ENCODE measurements at places on chromosomes 3 and 15. TPM values are rescaled to one million over a fixed set of nuclear protein-coding genes. Genes with fewer than 3 reads are reported as not detected.

GRCh38 chr3:127423856-127424765 is 136.3 kb upstream of the PRR20G start:
- H3K4me1 ChIP-seq = no peaks in the 10 kb centered on the region
- no peak overlapping the region for H3K4me3 ChIP-seq
- peaks cover 29% of the 10 kb centered on the region for H3K27me3 ChIP-seq

The CTXND1 gene
- total RNA-seq = 1.8 TPM

GRCh38 chr3:42214565-42215283 is 51.3 kb downstream of the CCK start:
- H3K27me3 ChIP-seq = no peaks in the 10 kb centered on the region
- peaks cover 17% of the 10 kb centered on the region for H3K4me1 ChIP-seq

DNA sequence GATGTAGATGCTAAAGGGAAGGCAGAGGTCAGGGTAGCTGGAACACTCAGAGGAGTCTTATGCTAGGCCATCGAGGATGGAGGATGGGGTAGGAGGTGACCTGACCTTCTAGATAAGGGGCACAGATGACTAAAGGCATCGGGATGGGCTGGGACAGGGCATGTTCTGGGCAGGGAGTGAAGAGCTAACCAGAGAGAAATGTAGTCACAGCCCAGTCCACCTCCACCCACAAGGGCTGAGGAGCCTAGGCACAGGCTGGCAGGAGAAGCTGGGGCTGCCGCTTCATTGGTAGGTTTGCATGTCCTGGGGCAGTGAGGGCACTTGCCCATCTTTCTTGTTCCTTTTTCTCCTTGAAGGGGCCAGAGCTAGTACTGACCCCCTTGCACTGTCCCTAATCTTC is 12.6 kb downstream of the CLK3 start:
- H3K27ac ChIP-seq = no peak overlapping the region
- no peak for DNase-seq
- no peaks in the 10 kb centered on the region for H3K27me3 ChIP-seq

DNA sequence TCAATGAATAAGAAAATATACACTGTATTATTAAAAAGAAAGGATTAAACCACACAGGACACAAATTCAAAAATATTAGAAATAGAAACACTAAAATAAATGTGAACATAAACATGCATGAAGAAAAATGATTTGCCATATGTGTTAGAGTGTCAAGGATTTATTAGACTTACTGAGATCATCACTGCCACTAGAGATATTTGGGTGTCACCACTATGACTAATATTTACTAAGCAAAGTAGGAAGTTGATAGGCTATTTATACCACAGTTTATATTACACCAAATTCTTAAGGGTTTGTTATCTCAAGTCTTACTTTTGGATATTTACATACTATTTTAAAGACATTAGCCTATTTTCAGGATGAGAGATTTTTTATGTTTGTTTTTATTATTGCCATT is 575.0 kb upstream of the SGO1 start:
- no peaks in the 10 kb centered on the region for H3K27me3 ChIP-seq
- H3K4me1 ChIP-seq = no peaks in the 10 kb centered on the region
- no peak overlapping the region for H3K4me3 ChIP-seq
- DNase-seq = no peak
- no peaks in the 10 kb centered on the region for H3K36me3 ChIP-seq
- no peak overlapping the region for H3K27ac ChIP-seq

- no peaks in the 10 kb centered on the region for H3K36me3 ChIP-seq
- DNase-seq = no peak
- no peaks in the 10 kb centered on the region for H3K27me3 ChIP-seq
- H3K4me3 ChIP-seq = no peak overlapping the region
- peaks cover 15% of the 10 kb centered on the region for H3K4me1 ChIP-seq
These were observed 342.5 kb upstream of the TGFBR2 start for GRCh38 chr3:30263925-30264313.

GRCh38 chr3:186176373-186176990 is 67.6 kb upstream of the ETV5 start:
- H3K4me3 ChIP-seq = no peak overlapping the region
- no peaks in the 10 kb centered on the region for H3K4me1 ChIP-seq
- H3K27me3 ChIP-seq = no peaks in the 10 kb centered on the region
- no peak overlapping the region for H3K27ac ChIP-seq

The FBXW12 gene
- total RNA-seq = not detected

The MITF gene
- total RNA-seq = 45.1 TPM

Measured in lower lobe of right lung (tissue), 2 donors.